ENCODE measurements at places on chromosomes 5 and 9.

- DNase-seq, result no peak
These were observed 168.2 kb upstream of the DMRTA1 start for GRCh38 chr9:22278426-22278825.

- no peak for DNase-seq
These were observed 33.5 kb upstream of the FST start for GRCh38 chr5:53446908-53447307.

- DNase-seq, result no peak
These were observed 268.3 kb downstream of the PJA2 start for GRCh38 chr5:109141222-109142200.

- no peak for DNase-seq
These were observed 72.2 kb upstream of the EPB41L4A start for GRCh38 chr5:112491257-112491656.

DNA sequence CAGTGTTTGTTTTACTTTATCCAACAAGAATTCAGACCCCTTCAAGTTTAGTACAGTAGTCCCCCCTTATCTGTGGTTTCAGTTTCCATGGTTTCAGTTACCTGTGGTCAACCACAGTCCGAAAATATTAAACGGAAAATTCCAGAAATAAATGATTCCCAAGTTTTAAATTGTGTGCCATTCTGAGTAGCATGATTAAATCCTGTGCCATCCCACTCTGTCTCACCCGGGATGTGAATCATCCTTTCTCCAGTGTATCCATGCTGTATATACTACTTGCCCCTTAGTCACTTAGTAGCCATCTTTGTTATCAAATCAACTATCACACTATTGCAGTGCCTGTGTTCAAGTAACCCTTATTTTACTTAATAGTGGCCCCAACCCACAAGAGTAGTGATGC is 153.8 kb upstream of the RASA1 start:
- no peak for DNase-seq

DNA sequence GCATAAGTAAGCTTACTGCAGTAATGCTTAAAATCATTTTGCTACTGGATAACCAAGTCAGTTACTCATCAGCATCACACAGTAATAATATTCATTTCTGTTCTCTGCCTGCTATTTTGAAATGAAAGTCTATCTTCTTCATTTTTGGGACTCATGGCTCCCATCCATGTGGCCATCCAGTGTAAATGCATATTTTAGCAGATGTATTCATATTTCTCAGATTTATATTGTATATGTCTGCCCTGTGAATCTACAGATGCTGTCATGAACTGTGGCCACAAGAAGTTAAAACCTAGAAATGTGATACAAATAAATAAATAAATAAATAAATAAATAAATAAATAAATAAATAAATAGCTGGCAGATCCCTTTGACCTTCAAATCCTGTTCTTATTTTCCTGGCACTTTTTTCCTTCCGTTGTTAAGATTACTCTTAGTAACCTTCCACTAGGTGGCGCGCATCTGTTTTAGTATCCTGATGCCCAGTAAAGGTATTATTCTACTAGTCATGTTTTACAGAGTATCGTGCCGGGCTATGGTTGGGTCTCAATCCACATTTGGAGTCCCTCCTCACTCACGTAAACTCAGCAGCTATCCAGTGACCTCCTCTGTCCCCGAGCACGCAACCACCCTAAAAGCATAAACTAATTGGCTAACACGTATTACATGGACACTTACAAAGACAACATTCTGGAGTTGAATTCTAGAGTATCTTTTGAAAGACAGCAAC is 79.2 kb upstream of the IL7R start:
- no peak for DNase-seq

DNA sequence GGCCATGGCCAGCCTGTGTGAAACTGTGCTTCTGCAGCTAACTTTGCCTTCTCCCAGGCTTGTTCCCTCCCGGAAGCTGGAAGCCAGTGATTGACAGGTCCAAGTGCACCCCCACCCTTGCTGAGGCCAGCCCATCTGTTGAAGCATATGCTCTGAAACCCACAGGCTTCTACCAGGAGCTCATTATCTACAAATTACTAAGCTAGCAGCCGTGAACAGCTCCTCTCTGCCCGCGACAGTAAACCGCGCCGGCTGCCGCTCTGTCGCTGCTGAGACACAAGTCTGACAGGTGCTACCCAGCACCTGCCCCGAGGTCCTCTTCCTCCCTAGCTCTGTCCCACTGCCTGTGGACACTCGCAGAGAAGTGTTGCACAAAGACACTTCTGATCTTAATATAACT is 490.9 kb downstream of the GADD45G start:
- no peak for DNase-seq

DNA sequence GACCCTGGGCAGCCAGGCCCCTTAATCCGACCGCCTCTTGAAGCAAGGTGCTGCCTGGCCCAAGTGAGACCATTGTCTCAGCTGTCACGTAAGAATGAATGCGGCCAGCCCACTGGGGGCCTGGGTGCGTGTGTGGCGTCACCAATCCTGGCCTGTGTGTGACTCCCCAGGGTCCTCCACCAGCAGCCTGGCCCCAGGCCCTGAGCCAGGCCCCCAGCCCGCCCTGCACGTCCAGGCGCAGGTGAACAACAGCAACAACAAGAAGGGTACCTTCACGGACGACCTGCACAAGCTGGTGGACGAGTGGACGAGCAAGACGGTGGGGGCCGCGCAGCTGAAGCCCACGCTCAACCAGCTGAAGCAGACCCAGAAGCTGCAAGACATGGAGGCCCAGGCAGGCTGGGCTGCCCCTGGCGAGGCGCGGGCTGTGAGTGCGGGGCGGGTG is 124.2 kb downstream of the WNK2 start:
- no peak for DNase-seq

GRCh38 chr5:116455061-116455460 is 119.6 kb downstream of the SEMA6A start:
- DNase-seq, result no peak

GRCh38 chr5:180599981-180600553 is 8.8 kb upstream of the SCGB3A1 start:
- DNase-seq, result no peak

- DNase-seq, result no peak
These were observed 901 bp upstream of the SLC12A7 start for GRCh38 chr5:1112596-1113331.

GRCh38 chr5:39016587-39017275 is 57.5 kb downstream of the RICTOR start:
- no peak for DNase-seq

DNA sequence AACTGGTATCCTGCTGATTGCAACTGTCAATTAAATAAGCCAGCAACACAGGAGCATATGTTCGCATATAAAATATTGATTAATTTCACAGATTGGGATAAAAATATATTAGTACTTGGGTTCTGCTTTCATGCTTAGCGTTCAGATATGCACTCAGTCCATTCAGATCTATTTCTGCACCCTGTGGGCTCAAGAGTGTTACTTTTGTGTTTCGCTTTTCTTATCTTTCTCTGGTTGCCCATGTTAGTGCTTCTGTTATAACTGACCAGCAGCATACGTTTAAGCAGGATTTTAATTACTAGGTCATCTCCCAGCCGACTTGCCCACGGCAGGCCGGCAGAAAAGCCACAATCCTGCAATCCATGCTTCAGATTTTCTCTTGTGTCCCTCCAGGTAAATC is 289.1 kb downstream of the EBF1 start:
- no peak for DNase-seq

DNA sequence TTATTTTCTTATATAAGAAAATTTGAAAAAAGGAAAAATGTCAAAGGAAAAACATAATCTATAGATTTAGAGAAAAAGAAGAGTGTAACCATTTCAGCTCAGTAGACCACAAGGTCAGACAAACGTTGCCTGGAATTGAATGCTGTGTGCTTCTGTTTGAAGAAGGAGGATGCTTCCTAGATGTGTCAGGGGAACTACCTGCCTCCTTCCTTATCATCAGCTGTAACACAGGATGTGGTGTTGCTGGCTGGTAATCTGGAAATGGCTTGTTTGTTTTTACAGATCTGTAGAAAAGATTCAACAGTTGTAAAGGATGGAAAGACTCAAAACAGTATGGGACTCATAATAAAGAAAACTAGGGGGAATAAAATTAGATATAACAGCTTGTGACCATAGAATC is 160.7 kb upstream of the MEF2C start:
- DNase-seq, result no peak

DNA sequence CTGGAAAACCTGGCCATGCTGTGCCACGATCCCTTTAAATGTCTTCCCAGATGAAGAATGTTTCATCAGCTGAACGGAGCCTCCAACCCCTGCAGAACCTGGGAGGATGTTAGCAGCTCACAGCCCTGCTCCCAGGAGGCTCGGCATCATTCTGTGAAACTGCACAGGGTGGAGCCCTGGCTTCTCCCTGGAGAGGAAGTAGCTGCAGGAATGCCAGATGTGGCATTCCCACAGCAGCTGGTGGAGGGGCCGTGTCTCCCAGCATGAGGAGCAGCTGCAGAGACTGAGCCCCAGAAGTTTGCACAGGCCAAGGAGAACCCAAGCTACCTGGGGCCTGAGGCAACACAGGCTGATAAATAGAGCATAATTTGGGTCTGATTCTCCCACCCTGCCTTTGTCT is 165.8 kb upstream of the MAP3K1 start:
- DNase-seq, result no peak

DNA sequence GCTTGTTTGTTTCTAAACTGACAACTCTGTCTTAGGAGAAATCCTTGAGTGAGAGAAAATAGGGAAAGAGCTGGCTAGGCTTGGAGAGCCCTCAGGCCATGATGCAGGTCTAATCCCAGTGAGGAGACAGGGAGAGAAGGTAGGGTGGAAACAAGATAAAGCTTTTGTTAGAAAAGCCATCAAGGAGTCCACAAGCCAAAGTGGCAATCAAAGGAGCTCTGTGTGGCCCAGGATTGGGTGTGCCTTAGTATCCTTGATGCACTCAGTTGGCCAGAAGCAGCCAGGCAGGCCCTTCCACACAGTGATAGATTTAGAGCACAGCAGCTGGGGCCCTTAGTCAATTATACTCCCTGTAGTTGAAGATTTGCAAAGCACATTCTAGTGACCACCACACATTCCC is 73.9 kb downstream of the ALDH7A1 start:
- DNase-seq, result no peak

- no peak for DNase-seq
These were observed 161.0 kb downstream of the PAM start for GRCh38 chr5:102916109-102916508.

- no peak for DNase-seq
These were observed 18.3 kb downstream of the RFX3 start for GRCh38 chr9:3507395-3508077.

Measured in cortex of kidney (tissue), 1 donor.